ACHN (cell line): ENCODE measurements at places on chromosomes 5 and 9.

DNA sequence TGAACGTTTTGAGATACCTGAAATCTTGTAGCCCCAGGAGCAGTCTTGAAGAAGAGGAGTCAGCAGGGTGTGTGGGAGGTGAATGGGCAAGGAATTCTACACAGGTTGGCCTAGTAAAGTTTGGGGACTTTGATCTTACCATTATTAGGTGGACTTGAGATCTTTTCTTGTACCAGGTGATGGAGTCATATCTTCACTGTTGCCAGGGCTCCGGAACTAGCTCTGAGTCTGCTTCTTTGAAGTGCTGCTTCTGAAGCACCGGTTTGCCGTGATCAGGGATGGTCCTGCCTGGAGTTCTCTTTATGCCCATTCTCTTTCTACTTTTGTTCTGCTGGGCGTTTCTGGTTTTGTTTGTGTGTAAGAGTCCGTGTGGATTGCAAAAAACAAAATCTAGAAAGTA, 27.4 kb downstream of the RCL1 start:
- no peak for DNase-seq

- DNase-seq, result peak; percentile 6
These were observed 8.0 kb upstream of the PCA3 start for GRCh38 chr9:76756268-76756640.

- no peak for DNase-seq
These were observed 41.4 kb downstream of the PUM3 start for GRCh38 chr9:2802494-2802921.

GRCh38 chr9:110825950-110826349, 157.4 kb downstream of the MUSK start:
- no peak for DNase-seq

DNA sequence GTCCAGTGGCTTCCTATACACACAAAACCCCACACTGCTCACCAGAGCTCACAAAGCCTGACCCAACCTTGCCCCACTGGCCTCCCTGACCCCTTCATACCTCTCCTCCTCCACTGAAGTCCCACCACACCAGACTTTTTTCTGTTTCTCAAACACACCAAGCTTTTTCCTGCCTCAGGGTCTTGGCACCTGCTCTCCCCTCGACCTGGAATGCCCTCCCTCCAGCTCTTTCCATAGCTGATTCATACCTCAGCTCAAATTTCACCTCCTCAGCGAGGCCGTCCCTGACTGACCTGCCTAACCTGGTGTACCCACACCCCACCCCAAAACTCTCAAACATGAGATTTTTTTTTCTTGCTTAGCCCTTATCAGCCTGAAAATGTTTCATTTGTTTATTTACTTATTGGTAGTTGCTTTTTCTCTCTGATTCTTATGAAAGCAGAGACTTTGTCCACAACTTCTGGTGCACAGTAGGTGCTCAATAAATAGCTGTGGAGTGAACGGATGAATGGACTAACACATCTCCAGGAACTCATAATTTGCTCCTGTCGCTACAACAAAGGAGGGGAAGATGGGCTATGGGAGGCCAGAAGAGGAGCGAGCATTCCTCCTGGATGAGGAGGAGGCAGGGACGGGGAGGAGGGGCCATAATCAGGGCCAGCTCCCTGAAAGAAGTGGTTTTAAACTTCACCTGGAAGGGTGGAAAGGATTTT, 84.3 kb downstream of the SH3TC2 start:
- no peak for DNase-seq

GRCh38 chr5:115452083-115452482, 92.5 kb downstream of the FEM1C start:
- no peak for DNase-seq

DNA sequence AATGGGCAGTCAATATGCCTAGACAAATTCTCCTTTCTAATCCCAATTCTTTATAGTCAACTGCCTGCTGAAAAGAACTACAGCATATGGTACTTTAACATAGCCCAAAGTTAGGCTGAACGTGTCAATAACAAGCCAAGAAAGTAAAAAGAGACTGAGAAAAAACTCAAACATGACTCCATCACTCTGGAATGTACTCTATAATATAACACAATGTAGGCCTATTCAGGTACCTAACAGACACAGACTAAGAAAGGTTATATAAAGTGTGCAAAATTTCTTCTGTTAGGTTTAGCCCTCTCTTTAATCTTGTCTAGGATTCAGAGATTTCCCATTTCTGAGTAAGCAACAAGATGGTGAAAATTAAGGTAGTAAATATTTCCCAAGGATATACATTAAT, 209.7 kb upstream of the PRR16 start:
- DNase-seq, result no peak

- DNase-seq, result no peak
These were observed 217.4 kb upstream of the ADAMTSL1 start for GRCh38 chr9:18256568-18256967.

DNA sequence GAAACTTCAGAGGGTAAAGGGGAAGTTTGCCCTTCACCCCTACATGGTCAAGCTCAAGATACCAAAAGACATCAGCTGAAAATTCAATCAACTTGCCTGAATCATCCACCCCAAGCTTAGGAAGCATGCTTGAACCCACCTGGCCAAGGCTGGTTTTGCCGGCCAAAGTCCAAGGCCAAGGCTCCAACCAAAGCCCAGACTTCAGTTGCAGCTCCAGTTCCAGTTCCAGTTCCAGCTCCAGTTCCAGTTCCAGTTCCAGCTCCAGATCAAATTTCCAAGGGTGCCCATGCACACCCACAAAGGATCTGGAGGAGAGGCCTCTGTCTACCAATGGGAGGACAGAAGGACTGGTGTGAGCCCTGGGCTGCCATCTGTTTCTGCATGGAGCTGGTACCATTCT, 4.6 kb upstream of the SERINC5 start:
- DNase-seq, result no peak
